Kidney tubule cell (primary cell): ENCODE measurements at places on chromosomes 12 and 14.

DNA sequence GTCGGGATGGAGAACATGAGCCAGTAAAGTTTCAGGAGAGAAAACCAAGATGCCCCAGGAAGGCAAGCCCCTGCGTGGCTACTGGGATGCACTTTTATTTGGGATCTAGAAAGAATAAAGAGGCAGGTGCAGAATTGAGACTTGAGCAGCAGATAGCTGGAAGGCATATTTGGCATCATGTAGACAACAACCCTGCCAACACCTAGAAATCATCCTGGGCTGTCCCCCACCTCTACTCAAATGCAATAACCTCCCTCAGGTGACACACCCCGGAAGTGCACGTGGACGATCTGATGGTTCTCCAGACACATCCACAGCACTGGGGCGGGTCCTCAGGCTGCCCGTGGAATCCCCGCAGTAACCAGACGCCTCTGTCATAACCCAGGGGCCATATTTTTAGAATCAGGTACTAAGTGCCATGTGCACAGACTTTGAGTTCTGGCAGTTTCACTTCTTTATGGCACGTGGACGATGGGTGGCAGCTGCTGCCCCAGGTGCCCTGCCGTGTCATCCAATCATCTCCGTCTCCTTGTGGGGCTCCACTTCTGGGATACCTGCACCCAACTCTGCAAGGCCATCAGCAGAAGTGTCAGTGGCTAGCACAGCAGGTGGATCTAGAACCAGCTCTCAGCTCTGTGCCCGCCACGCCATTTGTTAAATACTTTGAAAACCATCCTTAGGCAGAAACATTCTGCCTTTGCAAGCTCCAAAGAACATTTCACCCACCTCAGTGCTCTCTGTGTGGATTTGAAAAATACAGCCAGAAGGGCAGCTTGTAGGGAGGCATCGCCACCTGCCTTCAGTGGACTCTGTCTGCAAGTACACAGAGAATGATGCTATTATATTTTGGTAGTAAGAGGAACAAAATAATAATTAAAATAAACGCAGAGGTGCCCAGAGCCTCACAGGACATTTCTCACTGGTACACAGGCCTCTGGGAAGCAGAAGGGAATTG lies 771.7 kb upstream of the TMEM132C start:
- no peak for DNase-seq

GRCh38 chr12:67750513-67751183 lies 102.1 kb downstream of the DYRK2 start:
- no peak for DNase-seq

DNA sequence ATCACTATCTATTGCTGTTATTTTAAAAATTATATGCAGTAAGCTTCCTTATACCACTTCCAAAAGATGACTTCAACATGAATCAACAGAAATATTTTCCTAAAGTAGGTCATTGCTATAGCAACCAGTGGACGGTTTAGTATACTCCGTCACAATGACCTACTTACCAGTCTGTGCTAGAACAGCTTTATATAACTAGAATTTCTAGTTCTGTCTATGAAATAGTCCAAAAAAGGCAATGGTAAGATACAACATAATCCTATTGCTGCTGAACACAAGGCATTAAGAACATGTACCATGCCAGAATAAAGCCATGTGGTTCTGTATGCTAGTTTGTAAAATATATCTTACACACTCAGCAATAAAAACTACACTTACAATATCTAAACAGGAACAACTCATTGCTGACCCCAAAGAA lies 40.7 kb upstream of the MTERF2 start:
- DNase-seq: peak; percentile 97

DNA sequence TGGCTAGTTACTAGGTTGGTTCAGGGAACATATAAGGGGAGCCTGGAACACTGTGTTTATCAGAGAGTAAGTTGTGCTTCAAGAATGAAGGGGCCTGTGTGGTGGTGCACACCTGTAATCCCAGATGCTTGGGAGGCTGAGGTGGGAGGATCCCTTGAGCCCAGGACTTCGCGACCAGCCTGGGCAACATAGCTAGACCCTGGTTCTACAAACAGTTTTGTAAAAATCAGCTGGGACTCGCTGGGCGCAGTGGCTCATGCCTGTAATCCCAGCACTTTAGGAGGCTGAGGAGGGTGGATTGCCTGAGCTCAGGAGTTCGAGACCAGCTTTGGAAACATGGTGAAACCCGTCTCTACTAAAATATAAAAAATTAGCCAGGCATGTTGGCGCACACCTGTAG lies 42.1 kb upstream of the GPR132 start:
- no peak for DNase-seq

GRCh38 chr12:95784915-95785314 lies 5.6 kb downstream of the NTN4 start:
- DNase-seq: no peak

GRCh38 chr12:54657105-54657607 lies 9.0 kb upstream of the DCD start:
- peak; percentile 35 for DNase-seq

DNA sequence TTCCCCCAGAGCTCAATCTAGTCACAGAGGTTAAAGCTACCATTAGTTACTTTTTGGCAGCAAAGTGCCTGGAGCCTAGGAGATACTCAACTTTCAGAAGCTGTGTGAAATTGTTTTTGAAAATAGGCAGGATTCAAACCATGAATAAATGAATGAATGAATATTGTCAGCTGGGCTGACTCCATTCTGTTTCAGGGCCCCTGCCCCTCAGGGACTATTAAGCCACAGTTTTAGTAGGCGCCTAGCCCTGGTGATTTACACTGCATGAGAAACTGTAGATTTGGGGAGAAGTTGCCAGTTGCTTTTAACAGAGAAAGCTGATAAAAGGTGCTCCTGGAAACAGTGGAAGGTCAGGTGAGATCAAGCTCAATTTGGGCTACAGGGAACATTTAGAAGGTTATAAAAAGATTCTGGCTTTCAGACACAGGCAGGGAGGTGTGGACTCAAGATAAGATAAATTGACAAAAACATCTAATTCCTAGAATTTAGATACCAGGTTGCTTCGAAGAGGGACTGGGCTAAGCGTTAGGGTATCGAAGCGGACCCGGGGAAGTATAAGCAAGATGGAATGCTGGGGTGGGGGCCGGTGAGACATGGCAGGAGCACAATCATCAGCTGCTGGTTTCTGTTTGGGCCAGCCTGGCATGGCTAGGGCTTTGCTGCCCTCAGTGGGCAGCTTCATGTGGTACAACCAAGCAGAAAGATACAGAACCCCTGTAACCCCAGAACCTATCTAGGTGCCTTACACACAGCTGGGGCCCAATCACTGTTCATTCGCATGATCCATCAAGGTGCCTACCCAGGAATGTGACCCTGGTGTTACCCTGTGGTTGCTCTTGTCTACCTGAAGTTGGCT lies 14.9 kb upstream of the CELA1 start:
- DNase-seq: no peak

GRCh38 chr12:57216014-57216911 lies at the start of gene NXPH4:
Gene NXPH4, plus strand, starts transcription at chr12:57216794. Its CDS starts 176 bp downstream, at chr12:57216970.
- no peak for DNase-seq

- DNase-seq: no peak
Observed at GRCh38 chr14:50615552-50615951, 52.6 kb downstream of the SAV1 start.
